ENCODE measurements at places on chromosomes 6 and 20. TPM values are rescaled to one million over a fixed set of nuclear protein-coding genes. Genes with fewer than 3 reads are reported as not detected.

Gene TNNC2
- total RNA-seq = 0.29 TPM

Gene OPRM1
- not detected for total RNA-seq

Gene BTNL2
- total RNA-seq = not detected

Gene PHF1
- total RNA-seq = 30.8 TPM

Gene DDO
- 3.6 TPM for total RNA-seq

Gene LINC00237
- total RNA-seq = not detected

Gene TP53TG5
- total RNA-seq = not detected

Gene NRN1
- 56.1 TPM for total RNA-seq

Gene BPIFA1
- total RNA-seq = not detected

Gene HCRTR2
- total RNA-seq = not detected

Gene LZTS3
- total RNA-seq = 3.6 TPM

Gene TNXB
- 8.3 TPM for total RNA-seq

Gene SYCP2
- 1.4 TPM for total RNA-seq

Gene LAMA4
- 260 TPM for total RNA-seq

Gene HUS1B
- 0.72 TPM for total RNA-seq

Gene UBE2C
- total RNA-seq = 2.5 TPM

Gene CARMIL1
- 25.7 TPM for total RNA-seq

Gene SIRPB2
- under 0.01 TPM for total RNA-seq

Gene HEY2
- 2.2 TPM for total RNA-seq

Gene SRXN1
- 60.1 TPM for total RNA-seq

- DNase-seq = no peak
Observed at GRCh38 chr6:158807515-158808441, 11.4 kb downstream of the EZR start.

- DNase-seq = peak; percentile 22
Observed at GRCh38 chr6:12749531-12750379, 33.2 kb downstream of the PHACTR1 start.

- no peak for DNase-seq
Observed at GRCh38 chr20:22963581-22963980, 71.5 kb upstream of the SSTR4 start.

DNA sequence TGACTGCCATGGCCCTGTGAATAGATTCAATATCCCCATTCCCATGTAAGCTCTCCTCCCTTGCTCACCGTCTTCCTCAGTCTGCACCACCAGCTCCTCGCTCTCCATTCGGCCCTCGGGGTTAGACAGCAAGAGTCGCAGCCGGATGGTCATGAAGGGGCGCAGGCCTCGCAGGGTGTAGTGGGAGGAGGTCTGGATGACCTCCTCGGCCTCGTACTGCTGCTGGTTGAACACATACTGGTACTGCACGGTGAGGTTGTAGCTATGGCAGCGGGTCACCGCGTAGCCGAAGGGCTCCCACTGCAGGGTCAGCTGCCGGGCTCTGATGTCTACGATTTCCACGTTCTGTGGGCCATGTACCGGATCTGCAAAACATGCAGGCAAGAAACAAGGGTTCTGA lies 717.5 kb downstream of the PTPRT start:
- DNase-seq = peak; percentile 4

- no peak for DNase-seq
Observed at GRCh38 chr6:40669343-40669742, 82.2 kb upstream of the LRFN2 start.

DNA sequence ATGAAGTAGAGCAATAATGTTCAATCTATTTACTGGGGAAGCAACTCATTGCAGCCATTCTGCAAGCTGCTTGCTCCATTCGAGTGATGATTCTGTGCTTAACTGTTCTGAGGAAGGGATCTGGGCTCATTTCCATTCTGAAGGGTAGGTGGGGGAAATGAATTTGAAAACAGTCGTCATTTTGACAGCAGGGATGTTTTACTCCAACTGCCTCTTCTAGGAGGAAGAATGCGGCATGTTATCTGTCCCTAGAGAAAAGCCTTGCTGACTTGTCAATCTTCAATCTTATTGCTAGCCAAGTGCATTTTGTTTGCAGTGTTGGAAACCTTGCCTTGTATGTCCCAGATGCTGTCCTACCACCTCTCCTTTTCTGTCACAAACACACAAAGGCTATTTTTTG lies 105.9 kb downstream of the PRDM13 start:
- DNase-seq = no peak

GRCh38 chr6:69729870-69730449 lies 66.8 kb downstream of the LMBRD1 start:
- no peak for DNase-seq

DNA sequence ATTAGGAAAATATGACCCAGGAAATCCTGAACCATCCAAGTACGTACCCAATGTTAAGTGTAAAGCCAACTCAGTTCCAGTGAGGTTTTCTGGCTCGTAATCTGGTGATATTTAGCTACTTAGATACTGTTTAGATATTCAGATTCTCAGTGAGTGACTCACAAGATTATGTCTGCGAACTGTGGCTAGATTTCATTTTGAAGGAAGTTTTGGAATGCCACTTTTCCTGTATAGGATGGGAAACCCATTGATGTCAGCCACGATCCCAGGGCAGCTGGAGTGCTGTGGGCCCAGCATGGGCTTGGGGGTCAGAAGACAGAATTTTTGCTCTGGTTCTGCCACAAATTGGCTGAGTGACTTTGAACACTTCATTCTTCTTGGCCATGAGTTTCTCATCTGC lies 76.3 kb downstream of the TMEM170B start:
- DNase-seq = peak; percentile 72

DNA sequence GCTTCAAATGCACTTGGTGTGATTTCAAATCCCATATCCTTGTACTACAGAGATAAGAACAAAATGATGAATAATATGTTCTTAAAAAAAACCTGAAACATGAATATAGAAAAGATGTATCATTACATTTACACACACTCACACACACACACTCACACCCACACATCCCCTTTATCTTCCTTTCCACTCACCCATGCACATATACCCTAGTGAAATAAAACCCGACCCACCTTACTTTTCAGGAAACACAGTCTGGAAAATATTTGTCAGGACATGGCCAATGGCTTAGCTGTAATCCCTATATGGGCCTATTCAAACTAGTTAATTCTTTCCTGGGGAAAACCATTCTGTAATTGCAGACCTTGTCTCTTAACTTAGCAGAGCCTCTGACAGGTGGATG lies 60.8 kb upstream of the EDN1 start:
- DNase-seq = no peak

DNA sequence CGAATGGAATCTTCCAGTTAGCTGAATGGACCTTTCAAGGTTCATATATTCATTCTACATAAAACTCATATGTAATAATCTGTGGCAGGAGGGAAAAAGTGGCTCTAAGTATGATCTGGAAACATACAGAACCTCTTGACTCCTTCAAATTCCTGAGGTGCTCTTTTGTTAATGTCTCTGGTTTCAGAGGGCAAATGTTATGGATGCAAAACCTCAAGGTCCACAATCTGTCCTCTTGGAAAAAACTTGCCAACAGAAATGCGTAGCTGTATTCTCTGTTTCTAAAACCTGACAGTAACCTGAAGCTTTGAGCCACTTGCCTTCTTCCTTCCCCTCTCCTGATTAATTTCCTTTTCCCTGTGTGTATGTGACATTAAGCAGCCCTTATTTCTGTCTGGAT lies 80.9 kb upstream of the SUPT3H start:
- peak; percentile 66 for DNase-seq

- DNase-seq = no peak
Observed at GRCh38 chr20:46984405-46984804, 89.8 kb downstream of the EYA2 start.

DNA sequence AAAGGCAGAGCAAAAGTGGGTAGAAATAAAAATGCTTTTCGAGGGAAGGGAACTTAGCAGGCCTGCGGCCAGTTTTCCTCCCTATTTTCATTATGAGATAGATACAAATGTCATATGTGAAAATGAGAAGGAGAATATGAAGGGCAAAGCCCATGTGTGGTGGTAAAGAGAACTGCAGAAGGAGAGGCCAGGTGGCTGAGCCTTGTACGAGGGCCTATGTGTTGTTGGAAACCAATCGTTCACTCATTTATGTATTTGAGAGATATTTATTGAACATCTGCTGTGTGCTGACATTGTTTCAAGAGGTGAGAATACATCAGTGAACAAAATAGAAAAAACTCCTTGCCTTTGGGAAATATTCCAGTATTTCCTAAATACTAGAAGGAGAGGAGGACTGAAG lies 147.7 kb downstream of the SH3BGRL2 start:
- DNase-seq = no peak

GRCh38 chr6:35008858-35009257 lies 119.8 kb downstream of the ANKS1A start:
- no peak for DNase-seq

DNA sequence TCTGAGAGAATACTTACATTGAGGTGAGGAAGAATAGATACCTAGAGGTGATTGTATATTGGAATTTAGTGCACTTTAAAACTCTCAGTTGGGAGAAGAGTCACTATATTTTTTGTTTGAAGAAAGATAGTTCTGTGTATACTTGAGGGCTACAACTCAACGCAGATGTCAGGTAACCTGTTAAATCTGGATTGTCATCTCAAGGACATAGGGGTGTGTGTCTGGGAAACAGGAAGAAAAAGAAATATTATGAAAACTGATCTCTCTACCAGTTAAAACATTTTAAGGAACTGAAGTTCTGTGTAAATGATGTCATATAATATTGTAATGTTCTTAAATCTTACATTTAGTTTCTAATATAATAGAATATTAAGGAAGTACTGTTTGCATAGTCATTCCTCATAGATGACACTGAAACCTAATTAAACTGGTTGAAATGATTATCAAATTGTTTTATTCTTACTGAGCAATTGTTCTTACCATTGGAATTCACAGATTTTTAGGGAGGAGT lies 86.2 kb downstream of the SMAP1 start:
- DNase-seq = no peak

GRCh38 chr6:114281496-114281895 lies 61.3 kb downstream of the HS3ST5 start:
- DNase-seq = no peak

DNA sequence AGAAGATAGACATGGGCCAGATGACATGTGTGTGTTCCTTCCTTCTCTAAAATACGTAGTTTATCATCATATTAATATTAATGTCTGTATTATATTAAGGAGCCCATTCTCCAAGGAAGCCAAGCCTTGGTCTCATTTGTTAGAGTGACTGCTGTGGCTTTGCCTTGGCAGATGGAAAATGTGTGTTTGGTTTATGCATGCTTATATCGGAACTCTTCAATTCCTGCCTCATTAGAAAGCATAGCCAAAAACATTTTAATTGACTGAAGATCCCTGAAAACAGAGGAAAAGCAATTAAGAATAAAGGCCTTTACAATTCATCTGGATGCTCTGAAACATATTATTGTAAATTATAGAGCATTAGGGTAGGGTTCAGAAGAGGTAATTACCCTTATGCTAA lies 106.4 kb downstream of the COL9A1 start:
- DNase-seq = no peak

GRCh38 chr6:88166493-88167351 lies 575 bp upstream of the CNR1 start:
- DNase-seq = peak; percentile 77

- peak; percentile 0 for DNase-seq
Observed at GRCh38 chr20:10067321-10067720, 32.5 kb downstream of the ANKEF1 start.

DNA sequence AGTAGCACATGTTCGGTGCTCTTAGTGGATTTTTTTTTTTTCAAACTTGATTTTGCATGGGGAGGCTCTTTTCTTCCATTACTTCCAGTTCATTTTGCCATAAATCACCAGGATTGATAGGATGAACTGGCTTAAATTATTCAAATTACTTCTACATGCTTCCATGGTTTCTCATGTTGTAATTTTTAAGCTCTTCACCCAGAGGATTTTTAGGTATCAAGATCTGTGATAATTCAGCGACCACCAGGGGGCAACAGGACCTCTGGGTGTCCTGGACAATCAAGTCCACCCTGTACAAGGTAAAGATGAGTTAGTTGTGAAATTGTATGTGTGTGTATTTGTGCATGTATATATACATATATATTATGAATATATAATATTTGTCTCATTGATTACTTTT lies 4.2 kb upstream of the EPHA7 start:
- DNase-seq = no peak

- no peak for DNase-seq
Observed at GRCh38 chr20:57071283-57071731, 195.1 kb downstream of the BMP7 start.

- no peak for DNase-seq
Observed at GRCh38 chr20:18984238-18985200, 170.9 kb downstream of the SCP2D1 start.

- peak; percentile 76 for DNase-seq
Observed at GRCh38 chr6:36615018-36615761, 21.0 kb downstream of the SRSF3 start.

GRCh38 chr20:14307956-14308355 lies 29.5 kb downstream of the FLRT3 start:
- no peak for DNase-seq

DNA sequence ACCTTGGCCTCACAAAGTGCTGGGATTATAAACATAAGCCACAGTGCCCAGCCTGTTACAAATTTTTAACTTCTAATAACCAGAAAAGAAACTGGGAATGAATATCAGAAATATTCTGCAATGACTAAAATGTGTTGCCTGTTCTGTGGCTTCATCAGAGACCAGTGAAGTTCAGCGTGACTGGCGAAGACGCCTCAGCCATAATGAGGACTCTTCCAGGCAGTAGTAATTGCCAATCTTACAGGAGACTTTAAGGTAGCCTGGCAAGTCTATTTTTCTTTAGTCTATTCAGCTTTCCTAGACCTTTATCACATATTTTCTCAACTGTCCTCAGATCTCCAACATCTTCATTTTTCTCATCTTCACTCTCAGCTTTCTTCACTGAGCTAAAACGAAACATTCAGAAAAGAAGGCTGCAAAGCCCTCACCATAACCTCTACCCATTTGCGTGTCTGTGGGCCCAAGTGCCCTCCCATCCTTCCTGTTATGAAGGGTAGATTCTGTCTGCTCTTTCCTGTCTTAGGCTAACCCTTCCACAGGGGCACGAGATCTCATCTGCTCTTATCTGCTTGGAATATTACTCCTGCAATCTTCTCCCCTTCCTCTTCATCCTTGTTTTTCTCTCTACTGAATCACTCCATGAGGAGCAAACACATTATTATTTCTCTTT lies 42.0 kb upstream of the OLIG3 start:
- no peak for DNase-seq

GRCh38 chr6:88712243-88712936 lies 251.0 kb downstream of the RNGTT start:
- no peak for DNase-seq

- DNase-seq = no peak
Observed at GRCh38 chr6:23245572-23245971, 676.2 kb downstream of the HDGFL1 start.

GRCh38 chr20:31440012-31440659 lies at the start of gene DEFB123:
DEFB123 (plus strand) TSS chr20:31440632; CDS start chr20:31440699, 67 bp downstream.
- no peak for DNase-seq
